Tibial nerve (tissue), 4 donors: ENCODE measurements at places on chromosomes 13 and 19. TPM values are rescaled to one million over a fixed set of nuclear protein-coding genes. Genes with fewer than 3 reads are reported as not detected.

The PCDH17 gene
- 10.8 TPM for total RNA-seq

The ETV2 gene
- total RNA-seq, result 2.2 TPM

The ZNF563 gene
- total RNA-seq, result 2.1 TPM

The CYSLTR2 gene
- total RNA-seq, result not detected

The ZNF345 gene
- 11.8 TPM for total RNA-seq

The PRRG2 gene
- total RNA-seq, result 0.44 TPM

DNA sequence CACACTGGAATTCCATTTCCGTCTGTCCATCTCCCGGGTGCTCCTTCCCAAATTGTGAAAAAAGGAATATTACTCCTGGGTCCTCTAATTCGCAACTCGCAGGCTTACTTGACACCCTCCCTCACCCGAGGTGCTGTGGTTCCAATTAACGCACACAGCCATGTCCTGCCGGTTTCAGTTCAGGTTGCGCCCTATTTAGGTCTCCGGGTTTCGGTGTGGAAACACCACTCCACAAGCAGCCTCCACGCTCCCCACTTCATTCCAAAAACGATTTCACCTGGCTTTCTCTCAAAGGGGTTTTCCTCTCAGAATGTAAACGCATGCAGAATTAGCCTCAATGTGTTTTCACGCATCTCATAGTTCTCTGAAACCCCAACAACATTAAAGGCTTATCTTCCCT, 37.9 kb downstream of the NAXD start:
- H3K27ac ChIP-seq, result no peak overlapping the region
- H3K4me3 ChIP-seq, result no peak overlapping the region
- H3K27me3 ChIP-seq, result no peaks in the 10 kb centered on the region
- peaks cover 77% of the 10 kb centered on the region for H3K36me3 ChIP-seq

- no peak overlapping the region for H3K27ac ChIP-seq
- H3K36me3 ChIP-seq, result no peaks in the 10 kb centered on the region
- no peaks in the 10 kb centered on the region for H3K4me1 ChIP-seq
- DNase-seq, result no peak
- no peaks in the 10 kb centered on the region for H3K27me3 ChIP-seq
- H3K4me3 ChIP-seq, result no peak overlapping the region
These were observed 217.3 kb upstream of the SERP2 start for GRCh38 chr13:44156294-44156658.

GRCh38 chr19:3062165-3063105, at the start of gene TLE5:
Gene TLE5 (minus strand): TSS chr19:3062495. CDS start chr19:3062200, 295 bp downstream.
- H3K27ac ChIP-seq, result peak within 1 kb of the TSS; percentile 99
- DNase-seq, result no peak
- H3K4me1 ChIP-seq, result peaks cover 29% of the 10 kb centered on the region
- H3K27me3 ChIP-seq, result no peaks in the 10 kb centered on the region
- H3K4me3 ChIP-seq, result peak within 1 kb of the TSS; percentile 92

DNA sequence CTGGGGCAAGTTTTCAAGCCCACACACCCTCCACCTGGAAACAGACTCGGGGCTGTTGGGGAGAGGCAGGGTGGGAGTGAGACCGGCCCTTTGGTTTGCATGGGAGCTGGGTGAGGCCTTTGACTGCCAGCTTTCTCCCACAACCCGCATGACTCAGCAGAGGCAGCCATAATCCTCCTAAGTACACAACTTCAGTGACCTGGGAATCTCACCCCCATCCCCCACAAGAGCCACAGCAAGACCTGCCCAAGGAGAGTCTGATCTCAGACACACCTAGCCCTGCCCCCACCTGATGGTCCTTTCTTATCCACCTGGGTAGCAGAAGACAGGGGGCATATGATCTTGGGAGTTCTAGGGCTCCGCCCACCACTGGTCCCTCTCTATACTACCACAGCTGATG, 1615.4 kb downstream of the EFNB2 start:
- no peaks in the 10 kb centered on the region for H3K36me3 ChIP-seq
- no peak overlapping the region for H3K4me3 ChIP-seq
- no peak for DNase-seq
- H3K27ac ChIP-seq, result no peak overlapping the region
- no peaks in the 10 kb centered on the region for H3K27me3 ChIP-seq
- peaks cover 4% of the 10 kb centered on the region for H3K4me1 ChIP-seq

- DNase-seq, result no peak
- H3K27me3 ChIP-seq, result no peaks in the 10 kb centered on the region
- peaks cover 46% of the 10 kb centered on the region for H3K36me3 ChIP-seq
- no peak overlapping the region for H3K4me3 ChIP-seq
- H3K4me1 ChIP-seq, result no peaks in the 10 kb centered on the region
These were observed 9.7 kb downstream of the YJU2 start for GRCh38 chr19:4256563-4256962.

DNA sequence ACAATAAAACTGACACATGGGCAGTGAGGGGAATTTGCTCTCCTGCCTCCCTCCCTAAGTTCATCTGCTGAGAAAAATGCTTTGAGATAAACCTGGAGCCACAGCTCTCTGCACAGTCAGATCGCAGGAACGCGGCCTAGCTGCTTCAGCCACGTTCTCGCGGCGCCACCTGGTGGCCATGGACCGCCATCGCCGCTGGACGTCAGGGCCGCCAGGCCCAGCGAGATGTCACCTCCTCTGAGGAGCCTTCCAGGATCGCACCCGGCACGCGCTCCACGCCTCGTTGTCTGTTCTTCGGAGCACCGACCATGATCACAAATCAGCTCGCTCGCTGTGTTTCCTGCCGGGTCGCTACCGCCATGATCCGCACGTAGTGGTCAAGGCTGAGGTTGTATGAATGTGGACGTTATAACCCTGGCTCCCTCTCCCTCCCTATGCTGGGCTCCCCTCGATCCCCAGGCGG, 20.6 kb upstream of the USP29 start:
- no peaks in the 10 kb centered on the region for H3K36me3 ChIP-seq
- DNase-seq, result no peak
- no peak overlapping the region for H3K27ac ChIP-seq

DNA sequence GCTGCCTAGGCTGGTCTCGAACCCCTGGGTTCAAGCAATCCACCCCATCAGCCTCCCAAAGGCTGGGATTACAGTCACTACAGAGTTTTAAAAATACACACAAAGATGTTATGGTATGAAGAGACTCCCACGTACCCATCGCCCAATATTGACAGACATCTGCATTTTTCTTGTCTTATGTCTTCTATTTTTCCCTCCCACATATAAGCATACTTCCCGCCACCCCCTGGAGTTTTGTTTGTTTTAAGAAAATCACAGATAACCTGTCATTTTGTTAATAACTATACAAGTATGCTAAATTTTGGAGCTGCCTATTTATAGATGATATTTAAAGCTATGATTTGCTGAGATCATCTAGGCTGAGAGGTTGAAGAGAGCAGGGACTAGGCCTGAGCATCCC, 6.2 kb upstream of the SMG9 start:
- H3K4me1 ChIP-seq, result peaks cover 25% of the 10 kb centered on the region
- no peaks in the 10 kb centered on the region for H3K27me3 ChIP-seq
- no peak overlapping the region for H3K4me3 ChIP-seq
- no peak overlapping the region for H3K27ac ChIP-seq
- no peaks in the 10 kb centered on the region for H3K36me3 ChIP-seq

DNA sequence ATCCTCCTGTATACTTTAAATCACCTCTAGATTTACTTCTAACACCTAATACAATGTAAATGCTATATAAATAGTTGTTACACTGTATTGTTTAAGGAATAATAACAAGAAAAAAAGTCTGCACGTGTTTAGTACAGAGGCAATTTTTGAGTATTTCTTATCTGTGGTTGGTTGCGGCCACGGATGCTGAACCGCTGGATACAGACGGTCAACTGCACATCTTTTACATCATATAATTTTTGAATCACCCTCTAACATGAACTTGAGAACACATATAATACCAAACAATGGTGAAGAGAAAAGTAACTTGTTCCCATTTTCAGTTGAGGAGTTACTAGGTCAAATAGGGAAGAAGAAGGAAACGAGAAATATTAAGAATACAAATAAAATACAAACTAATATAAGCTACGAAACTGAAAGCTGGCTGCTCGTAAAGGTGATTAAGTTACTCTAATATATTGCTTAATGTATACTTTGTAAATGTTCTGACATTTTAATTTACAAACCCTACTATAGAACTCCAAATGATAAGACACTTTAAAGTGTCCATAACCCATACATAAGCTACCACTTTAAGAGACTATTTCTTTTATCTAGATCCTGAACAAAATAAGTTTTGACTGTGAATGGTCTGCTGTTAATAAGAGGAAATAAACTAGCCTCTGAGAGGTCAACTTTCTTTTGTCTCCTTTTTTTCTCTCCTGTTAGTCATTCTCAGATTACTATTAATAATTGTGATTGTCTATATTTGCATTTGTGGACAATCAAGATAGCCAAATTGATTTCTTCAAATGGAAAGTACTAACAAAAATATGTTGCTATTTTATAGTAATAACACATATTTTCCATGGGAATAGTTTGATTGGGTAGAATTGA, 457.4 kb downstream of the DIAPH3 start:
- no peaks in the 10 kb centered on the region for H3K27me3 ChIP-seq
- H3K4me1 ChIP-seq, result no peaks in the 10 kb centered on the region
- no peak overlapping the region for H3K4me3 ChIP-seq
- no peaks in the 10 kb centered on the region for H3K36me3 ChIP-seq

DNA sequence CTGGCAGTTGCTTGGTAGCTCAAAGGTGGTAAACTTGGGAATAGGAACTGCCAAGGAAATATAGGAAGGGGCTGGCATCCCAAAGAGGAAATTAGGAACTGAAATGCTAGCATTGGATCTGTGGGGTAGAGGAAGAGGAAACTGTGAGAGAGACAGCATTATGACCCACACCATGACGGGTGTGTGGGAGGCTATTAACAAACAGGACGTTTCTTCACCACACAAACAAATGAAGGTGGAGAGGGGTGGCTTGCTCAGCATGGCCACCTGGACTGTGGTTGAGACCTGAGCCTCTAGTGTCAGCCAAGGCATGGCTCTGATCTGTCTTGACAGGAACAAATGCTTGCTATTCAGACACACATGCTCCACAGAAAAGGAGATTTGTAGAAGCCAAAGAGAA, 178.2 kb downstream of the B3GLCT start:
- H3K4me3 ChIP-seq, result no peak overlapping the region
- DNase-seq, result no peak
- no peak overlapping the region for H3K27ac ChIP-seq
- no peaks in the 10 kb centered on the region for H3K27me3 ChIP-seq

GRCh38 chr19:8324186-8325050, 3.1 kb downstream of the RPS28 start:
- H3K4me1 ChIP-seq, result peaks cover 43% of the 10 kb centered on the region
- no peak for DNase-seq
- no peaks in the 10 kb centered on the region for H3K27me3 ChIP-seq
- H3K27ac ChIP-seq, result no peak overlapping the region

DNA sequence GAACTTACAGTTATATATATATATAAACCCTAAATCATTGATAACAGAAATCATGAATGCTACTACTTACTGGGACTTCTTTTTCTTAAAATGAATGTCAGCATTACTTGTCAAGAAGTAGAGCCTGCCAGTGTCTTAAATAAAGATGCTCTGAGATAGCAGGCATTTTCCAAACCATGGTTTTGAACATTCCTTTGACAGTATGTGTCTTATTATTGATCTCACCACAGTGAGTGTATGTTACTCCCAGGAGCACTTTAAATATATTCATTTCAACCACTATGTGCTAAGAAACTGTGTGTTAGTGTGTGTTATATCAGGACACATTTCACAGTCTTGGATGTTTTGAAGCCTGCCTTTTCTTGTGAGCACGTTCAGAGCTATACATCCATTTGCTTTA, 28.2 kb downstream of the TNFRSF19 start:
- no peak for DNase-seq
- H3K27me3 ChIP-seq, result no peaks in the 10 kb centered on the region
- H3K36me3 ChIP-seq, result no peaks in the 10 kb centered on the region
- no peak overlapping the region for H3K4me3 ChIP-seq
- no peaks in the 10 kb centered on the region for H3K4me1 ChIP-seq
- no peak overlapping the region for H3K27ac ChIP-seq

DNA sequence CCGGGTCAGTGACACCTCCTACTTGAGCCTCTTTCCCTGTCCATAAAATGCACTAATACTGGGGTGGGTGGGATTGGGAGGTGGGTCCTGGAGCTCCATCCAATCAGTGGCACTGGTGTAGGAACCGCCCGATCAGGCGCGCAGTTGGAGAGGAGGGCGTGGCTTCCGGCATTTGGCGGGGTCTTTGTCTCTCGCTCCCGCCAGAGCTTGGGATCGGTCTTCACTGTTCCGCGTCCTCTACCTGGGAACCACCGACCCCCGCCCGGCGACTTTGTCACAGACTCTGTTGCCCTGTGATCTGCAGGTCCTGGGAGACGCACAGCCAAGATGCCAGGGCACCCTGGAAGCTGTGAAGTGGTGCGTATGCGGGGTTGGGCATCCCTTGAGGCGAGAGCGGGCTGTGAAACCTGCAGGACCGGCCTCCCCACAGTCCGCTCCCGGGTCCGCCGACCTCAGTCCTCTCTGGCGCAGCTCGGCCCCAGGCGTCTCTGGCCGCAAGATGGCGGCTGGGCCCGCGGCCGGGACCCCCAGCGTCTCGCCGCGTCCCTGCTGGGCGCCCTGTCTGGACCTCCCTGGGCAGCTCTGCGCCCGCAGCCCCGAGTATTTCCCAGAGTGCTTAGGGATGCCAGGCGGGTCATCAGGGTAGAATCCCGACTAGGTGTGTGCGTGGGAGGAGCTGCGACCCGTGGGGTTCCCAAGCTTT, 41.6 kb upstream of the ZNF730 start:
- H3K4me1 ChIP-seq, result no peaks in the 10 kb centered on the region
- peaks cover 14% of the 10 kb centered on the region for H3K27me3 ChIP-seq
- no peaks in the 10 kb centered on the region for H3K36me3 ChIP-seq

GRCh38 chr13:59914556-59914955, 249.2 kb downstream of the DIAPH3 start:
- no peaks in the 10 kb centered on the region for H3K36me3 ChIP-seq
- H3K4me1 ChIP-seq, result no peaks in the 10 kb centered on the region
- H3K4me3 ChIP-seq, result no peak overlapping the region
- H3K27ac ChIP-seq, result no peak overlapping the region
- H3K27me3 ChIP-seq, result no peaks in the 10 kb centered on the region
- no peak for DNase-seq

GRCh38 chr13:46683676-46684260, 113.2 kb downstream of the ESD start:
- H3K4me3 ChIP-seq, result no peak overlapping the region
- peaks cover 64% of the 10 kb centered on the region for H3K4me1 ChIP-seq
- H3K27ac ChIP-seq, result peak overlapping the region; percentile 10
- H3K36me3 ChIP-seq, result no peaks in the 10 kb centered on the region
- no peaks in the 10 kb centered on the region for H3K27me3 ChIP-seq
- no peak for DNase-seq

DNA sequence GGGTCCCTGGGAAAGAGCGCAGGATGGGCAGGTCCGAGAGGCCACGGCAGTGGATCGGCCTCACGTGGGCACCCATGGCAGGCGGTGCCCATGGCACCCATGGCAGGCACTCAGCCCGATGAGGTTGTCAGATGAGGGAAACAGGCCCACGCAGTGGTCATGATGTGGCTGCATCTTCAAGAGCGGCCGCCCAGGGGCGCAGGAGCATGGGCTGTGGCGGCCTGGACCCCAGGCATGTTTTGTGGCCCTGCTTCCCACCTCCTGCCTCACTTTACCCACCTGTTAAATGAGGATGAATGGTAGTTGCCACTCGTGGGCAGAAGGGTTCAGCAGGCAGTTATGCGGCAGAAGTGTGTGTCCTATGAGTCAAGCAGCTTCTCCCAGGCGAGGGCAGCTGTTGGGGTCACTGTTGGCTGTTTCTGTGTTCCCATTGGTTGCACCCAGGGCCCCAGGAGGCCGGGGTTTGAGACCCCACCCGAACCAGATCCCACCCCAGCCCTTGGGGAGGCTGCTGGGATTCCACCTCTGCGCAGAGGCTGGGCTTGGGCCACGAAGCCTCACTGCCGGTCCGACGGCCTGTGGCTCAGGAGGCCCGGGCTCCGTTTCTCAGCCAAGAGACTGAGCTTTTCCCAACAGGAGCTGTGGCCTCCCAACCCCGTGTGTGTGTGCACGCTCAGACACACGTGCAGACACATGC, 30.0 kb downstream of the CSNK1G2 start:
- H3K27me3 ChIP-seq, result no peaks in the 10 kb centered on the region
- no peak overlapping the region for H3K4me3 ChIP-seq
- DNase-seq, result no peak
- no peaks in the 10 kb centered on the region for H3K4me1 ChIP-seq
- no peaks in the 10 kb centered on the region for H3K36me3 ChIP-seq
